ENCODE measurements at places on chromosomes 7 and 10.

DNA sequence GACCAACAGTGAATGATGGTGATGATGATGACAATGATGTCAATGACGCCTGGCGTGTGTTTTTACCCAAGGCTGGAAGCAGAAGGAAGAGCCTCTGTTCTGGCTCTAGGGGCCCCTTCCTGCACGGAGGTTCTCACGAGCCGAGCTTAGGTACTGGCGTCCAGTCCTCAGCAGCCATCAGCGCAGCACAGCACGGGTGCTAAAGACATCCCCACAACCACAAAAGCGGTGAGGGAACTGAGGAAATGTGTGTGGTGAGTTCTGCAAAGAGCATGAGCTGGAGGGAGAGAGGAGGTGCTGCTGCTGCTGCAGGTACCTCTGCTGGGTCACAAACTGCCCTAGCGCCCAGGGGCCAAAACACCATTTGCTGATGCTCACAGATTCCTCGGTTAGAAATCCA is 81.6 kb downstream of the SFMBT2 start:
- no peak for DNase-seq

- no peak for DNase-seq
Observed at GRCh38 chr7:25007668-25008067, 27.7 kb upstream of the OSBPL3 start.

DNA sequence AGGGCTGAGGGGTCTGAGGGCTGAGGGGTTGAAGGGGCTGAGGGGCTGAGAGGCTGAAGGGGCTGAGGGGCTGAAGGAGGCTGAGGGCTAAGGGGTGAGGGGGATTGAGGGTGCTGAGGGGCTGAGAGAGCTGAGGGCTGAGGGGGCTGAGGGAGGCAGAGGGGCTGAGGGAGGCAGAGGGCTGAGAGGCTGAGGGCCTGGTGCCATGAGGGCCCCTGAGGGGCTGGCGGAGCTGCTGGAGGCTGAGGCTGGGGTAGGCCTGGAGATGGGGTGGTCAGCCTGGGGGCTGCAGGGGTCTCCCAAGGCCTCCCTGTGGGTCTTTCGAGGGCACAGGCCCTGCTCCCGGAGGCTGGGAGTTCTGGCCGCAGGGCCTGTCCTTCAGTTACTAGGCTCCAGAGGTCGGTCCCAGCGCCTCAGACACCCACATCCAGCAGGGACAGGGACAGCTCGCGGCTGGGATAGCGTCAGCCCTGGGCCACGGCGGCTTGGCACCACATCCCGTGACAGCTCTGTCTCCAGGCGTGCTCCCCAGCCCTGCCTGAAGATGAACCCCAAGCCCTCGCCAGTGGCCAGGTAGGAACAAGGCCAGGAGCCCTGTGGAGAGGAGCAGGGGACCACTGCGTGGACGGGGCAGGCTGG is 16.9 kb downstream of the MYO1G start:
- DNase-seq = peak; percentile 38

DNA sequence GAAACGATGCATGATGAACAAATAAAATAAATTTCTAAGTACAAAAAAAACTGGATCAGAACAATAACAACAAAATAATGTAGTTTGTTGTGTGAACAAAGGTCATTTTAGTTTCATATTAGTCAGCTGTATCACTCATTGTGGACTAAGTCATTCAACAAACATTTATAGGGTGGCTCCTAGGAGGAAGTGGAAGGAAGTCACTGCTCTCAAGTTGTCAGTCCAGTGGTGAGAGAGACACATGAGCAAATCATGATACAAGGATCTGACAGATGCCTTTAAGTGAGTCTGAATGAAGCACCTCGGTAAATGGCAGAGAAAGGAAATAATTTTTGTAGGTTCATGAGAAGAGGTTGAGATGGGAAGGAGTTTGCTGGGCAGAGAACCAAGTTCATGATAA is 56.8 kb downstream of the EPDR1 start:
- no peak for DNase-seq

DNA sequence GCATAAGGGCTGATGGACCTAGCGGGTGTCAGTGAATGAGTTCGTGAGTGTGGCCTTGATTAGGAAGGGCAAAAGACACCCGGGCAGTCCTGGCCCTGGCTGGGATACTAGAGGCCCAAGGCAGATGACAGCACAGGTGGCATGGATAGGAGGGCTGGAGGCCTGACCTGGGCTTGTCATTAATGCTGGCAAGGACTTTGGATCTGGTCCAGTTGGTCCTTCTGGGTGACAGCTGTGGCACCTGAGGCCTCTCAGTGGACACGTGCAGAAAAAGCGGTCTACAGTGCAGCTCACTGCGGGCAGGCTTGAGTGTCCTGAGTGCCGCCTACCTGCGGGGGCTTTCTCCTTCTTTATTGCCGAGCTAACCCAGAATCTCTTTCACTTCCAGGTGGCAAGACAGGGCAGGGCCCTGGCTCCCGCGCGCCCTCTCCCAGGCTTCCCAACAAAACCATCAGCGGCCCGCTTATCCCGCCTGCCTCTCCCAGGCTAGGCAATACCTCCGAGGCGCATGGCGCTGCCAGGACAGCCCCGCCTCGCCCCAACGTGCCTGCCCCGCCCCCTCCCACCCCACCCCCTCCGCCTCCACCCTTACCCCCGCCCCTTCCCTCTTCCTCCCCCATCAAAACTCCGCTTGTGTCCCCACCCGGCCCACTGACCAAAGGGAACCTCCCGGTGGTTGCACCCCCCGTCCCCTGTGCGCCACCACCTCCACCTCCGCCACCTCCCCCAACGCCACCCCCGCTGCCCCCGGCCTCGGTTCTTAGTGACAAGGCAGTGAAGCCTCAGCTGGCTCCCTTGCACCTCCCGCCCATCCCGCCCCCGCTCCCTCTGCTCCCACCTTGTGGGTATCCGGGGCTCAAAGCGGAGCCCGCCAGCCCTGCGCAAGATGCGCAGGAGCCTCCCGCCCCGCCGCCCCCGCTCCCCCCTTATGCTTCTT is 77.4 kb downstream of the WIPF3 start:
- DNase-seq = no peak

DNA sequence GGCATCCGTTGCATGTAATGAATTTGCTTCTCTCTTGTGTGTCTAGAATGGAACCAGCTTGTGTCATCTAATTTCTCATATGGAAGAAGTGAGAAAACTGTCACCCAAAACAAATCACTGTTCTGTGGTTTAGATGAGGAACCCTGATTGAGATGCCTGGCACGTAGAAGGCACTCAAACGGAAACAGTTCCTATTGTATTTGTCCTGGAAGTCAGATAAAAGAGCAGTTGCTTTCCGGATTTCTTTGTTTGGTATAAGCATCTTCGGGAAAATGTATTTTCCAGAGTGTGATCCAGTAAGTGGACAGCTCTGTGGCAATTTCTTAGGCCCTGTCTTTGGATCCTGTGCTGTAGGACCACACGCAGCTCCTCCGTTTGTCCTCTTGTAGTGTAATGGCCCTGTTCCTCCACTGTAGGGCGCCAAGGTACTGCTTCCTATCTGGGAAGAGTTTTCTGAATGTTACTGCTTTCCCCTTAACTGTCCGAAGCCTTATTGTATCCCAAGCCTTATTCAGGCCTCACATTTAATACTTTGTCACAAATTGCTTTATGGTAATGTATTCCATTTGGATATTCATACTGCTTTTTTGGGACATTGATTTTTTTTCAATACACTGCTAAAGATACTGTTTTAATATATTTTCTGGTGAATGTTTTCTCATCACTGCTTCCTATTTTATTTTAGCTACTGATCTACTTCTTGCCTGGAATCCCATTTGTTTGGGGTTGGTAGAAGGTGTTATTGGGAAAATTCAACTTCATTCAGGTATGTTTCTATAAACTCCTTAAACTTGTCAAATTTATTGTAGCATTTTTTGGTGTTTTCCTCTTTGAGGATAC is 24.8 kb downstream of the INPP5F start:
- peak; percentile 79 for DNase-seq

DNA sequence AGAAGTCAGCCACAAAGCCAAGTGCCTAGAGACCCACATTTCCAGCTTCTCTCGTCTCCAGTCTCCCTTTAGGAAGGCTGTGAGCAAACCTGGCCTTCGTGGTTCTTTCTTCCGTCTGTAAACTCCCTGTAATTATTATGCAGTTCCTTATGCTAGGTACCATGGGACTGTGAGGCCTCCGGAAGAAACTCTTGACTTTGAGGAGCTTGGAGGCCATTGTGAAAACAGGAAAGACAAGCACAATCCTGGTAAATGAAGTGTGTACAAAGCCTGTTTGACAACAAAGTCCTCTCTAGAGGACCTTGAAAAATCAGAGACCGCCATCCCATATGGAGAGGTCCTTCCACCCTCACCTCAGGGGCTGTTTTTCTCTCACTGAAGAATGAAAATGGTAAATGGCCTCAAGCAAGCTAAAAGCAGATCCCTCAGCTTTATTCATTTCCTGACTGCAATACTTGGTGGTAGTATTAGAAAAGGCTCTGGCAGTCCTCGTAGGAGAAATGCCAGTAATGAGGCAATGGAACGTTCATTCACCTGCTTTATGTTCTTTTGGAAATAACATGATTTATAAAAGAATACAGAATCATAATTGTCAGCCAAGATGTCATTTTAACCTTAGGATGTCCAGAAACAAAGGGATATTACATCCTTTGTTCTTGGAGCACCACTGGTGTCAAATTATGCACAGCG is 926.4 kb downstream of the LRMDA start:
- no peak for DNase-seq

DNA sequence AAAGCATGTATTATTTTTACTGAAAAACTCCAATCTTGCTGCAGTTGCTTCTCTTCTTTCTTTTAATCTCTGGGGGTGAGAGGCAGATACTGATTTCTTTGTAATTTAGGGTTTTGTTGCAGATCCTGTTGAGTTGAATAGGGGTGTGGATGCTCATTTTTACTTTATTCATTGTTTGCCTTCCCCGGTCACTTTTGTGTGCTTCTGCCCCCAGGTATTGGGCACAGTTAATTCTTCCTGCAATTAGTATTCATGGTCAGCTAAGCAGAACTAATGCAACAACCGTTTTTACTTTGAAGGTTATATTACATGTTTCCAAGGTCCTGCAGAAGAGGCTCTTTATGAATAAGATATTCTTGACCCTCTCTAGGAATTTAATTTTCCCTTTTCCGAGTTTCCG is 96.4 kb downstream of the BUB3 start:
- DNase-seq = no peak

GRCh38 chr7:11161499-11161898 is 187.8 kb downstream of the PHF14 start:
- DNase-seq = no peak

GRCh38 chr7:12028508-12028907 is 182.6 kb upstream of the TMEM106B start:
- no peak for DNase-seq

- DNase-seq = peak; percentile 76
Observed at GRCh38 chr7:6558837-6559236, 7.6 kb upstream of the GRID2IP start.

GRCh38 chr7:83738291-83738835 is 89.4 kb upstream of the SEMA3E start:
- DNase-seq = peak; percentile 77

- no peak for DNase-seq
Observed at GRCh38 chr7:7481802-7482201, 53.9 kb downstream of the COL28A1 start.

All from SW480 (cell line).